ENCODE measurements at places on chromosomes 13 and 19.

- no peak for DNase-seq
Observed at GRCh38 chr19:12912571-12912970, 6.5 kb downstream of the SYCE2 start.

DNA sequence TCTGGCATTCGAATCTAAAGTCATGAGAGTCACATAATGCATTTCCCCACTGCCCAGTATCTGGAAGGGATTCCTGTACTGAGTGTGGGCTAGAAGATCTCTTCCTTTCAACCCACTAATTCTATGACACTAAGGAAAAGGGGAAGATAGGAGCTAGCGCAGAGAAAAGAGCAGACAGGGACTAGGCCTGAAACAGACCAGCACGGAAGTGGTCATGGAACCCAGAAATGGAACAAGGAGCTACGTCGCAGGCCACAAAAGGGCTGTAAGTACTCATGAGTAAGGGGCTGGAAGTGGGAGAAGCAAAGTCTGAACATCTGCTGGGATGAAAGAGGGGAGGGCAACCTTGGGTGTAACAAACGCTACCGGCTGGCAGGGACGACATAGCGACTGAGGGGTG, 8.6 kb downstream of the ABCC4 start:
- no peak for DNase-seq

DNA sequence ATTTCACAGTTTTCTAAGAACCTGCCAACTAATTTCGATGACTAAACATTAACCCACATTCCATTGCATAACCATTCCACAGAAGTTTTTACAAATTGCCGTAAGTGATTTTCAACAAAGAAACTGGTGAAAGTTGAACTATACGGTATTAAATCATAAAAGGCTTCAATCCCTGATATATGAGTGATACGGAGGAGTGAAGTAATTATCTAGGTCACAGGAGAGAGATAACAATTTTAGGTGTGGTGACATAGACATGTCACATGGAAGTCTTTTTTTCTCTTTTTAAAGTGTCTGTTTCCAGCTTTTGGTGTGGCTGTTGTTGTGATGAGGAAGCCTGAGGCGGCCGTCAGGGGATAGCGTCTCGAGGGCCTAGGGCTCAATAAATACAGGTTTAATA, 29.4 kb downstream of the TBC1D4 start:
- DNase-seq: no peak

DNA sequence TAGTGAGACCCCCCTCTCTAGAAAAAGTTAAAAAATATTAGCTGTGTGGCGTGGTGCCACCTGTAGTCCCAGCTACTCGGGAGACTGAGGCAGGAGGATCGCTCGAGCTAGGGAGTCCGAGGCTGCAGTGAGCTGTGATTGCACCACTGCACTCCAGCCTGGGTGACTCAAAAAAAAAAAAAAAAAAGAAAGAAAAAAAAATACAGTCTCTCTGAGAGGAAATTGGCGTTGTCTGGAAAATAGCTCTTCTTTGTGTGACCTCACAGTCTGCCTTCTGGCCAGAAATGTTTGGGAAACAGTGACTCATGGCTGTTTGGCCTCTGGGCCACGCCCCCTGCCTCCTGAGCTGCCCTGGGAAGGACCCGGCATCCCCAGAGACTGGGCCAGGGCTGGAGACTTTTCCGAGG, 10.7 kb downstream of the MARCHF2 start:
- peak; percentile 97 for DNase-seq
